ENCODE measurements at places on chromosomes 4 and X.

DNA sequence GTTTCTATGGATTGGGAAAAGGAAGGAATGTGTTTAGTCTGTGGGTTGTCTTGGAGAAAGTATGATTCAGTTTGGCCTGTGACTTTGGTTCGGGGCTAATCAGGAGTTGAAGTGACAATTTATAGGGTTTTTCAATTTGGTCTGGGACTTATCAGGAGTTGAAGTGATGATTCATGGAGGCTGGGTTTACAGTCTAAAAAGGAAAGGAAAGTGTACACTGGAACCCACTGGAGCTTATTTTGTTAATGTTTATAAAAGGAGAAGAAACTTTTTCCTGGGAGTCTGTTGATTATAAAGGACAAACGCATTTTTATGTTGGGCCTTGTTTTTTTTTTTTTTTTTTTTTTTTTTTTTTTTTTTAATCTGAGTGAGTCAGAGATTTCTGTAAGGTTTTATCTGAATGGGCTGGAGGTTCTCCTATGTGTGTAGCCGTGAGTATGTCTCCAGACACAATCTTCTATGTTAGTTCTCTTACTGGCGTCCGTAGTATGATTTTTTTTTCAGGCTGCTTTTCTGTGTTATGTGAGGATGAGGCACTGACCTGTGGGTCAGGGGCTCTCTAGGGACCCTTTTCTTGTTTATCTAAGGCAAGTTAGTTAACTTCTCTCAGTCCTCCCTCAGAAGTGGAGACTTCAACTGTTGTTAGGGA, 33.0 kb upstream of the RAB9B start:
- DNase-seq = no peak

DNA sequence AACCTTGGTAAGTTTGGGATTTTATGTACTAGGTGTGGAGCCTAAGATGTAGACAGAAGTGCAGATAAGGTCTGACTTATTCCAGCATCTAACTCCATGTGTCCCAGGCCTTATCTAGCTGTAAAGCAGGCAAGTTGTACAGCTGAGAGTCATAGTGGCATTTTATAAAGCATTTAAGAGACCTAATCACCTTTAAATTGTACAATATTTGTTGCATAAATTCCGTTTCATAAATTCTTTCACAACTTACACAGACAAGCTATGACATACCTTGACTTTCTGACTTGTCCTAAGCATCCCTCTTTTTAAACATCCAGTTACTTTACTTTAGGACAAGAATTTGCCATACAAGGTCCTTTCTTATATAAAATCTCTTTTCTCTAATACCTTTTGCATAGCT, 11.0 kb downstream of the SYAP1 start:
- DNase-seq = no peak

GRCh38 chr4:157564771-157565170, 344.2 kb downstream of the GRIA2 start:
- no peak for DNase-seq

- peak; percentile 46 for DNase-seq
Observed at GRCh38 chr4:62709618-62710252, 1509.6 kb downstream of the ADGRL3 start.

- no peak for DNase-seq
Observed at GRCh38 chrX:19072372-19072771, 49.9 kb downstream of the ADGRG2 start.

DNA sequence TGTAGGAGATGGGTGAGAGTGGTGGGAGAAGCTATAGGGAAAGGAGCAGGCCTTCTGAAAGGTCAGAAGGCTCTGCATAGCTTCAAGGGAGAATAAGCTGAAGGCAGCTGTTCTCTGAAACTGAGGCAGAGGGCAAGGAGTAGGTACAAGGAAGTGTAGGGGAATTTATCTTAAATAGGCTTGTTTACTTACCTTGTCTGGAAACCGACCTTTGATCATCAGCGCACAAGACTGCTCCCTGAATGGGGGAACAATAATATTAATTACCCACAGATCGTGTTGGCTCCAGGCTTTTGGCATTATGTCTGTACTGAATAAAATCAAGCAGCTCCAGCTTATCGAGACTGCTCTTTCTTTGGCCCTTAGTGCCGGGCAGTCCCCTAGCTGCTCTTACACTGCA, 175.5 kb upstream of the MAGEB16 start:
- DNase-seq = no peak

- no peak for DNase-seq
Observed at GRCh38 chr4:5078009-5078408, 26.7 kb downstream of the STK32B start.

- DNase-seq = peak; percentile 63
Observed at GRCh38 chrX:71253253-71254091, 468 bp downstream of the ZMYM3 start.

- no peak for DNase-seq
Observed at GRCh38 chr4:158169506-158169905, 3.3 kb downstream of the GASK1B start.

- DNase-seq = no peak
Observed at GRCh38 chr4:105153749-105154148, 7.1 kb downstream of the TET2 start.

- no peak for DNase-seq
Observed at GRCh38 chr4:29009908-29010307, 1710.3 kb upstream of the PCDH7 start.

DNA sequence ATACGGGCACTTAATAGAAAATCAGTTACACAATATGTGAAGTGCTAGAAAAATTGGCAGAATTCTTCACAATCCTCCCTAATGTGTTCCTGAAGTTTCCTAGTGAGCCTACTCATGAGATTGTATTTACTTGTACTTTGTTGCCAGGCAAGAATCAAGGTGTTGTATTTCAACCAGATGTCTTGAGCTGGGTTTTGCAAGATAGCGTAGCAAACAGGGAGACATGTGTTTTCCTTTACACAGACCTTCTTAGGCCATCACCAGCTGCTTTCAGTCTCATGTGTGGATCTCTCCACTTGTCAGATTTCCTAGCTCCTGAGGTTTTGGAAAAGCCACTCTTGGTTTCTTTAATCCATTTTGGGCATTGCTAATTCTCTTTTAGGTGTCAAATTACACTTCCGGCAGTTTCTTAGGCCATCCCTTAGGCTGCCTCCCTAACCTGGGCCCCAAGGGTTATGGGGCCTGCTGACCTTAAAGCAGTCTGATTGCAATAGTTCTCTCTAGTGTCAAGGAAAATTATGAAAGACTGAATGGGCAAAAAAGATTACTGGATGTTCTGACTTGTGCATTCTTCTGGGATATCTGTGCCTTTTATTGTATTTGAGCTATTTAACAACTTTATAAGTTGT, 12.2 kb upstream of the EDA start:
- no peak for DNase-seq

GRCh38 chrX:21658152-21658737, at the start of gene KLHL34:
Gene KLHL34, minus strand, starts transcription at chrX:21658330. Its CDS starts 542 bp downstream, at chrX:21657788.
- no peak for DNase-seq

GRCh38 chr4:168648929-168649328, 152.1 kb downstream of the PALLD start:
- DNase-seq = no peak

- no peak for DNase-seq
Observed at GRCh38 chr4:133596459-133596858, 447.4 kb downstream of the PCDH10 start.

DNA sequence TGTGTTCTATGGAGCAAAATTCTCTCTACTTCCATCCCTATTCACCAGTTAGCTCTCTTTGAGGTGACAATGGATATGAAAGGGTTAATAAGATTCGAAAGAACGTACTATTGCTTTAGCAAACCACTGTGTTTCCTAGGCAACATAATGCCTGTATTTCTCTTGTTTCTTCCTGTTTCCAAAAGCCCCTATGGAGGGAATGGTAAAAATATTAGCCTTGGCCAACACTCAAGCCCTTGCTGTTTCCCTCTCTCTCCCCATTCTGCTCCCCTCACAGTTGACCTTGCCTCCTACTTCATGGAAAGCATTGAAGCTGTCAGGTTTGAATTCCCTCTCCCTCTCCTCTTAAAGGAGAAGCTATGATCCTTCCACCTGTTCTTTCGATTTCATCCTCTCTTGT, 9.6 kb upstream of the PGRMC1 start:
- no peak for DNase-seq

DNA sequence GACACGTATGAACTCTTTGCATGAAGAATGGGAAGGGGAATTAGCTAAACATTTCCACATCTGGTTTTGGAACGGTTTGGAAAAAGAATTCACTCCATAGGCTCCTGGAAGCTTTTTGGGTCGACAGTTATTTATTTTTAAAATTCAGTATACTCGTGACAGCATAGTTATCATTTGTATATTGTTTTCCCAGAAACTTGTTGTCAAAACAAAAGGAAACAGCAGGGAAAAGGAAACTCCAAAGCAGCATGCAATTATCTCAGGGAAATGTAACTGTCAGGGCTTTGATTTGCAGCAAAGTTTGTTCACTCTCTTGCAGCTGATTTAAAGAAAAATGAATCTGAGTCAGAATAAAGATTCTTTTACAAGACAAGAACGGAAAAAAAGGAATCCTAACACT, 86.5 kb downstream of the PLAC1 start:
- no peak for DNase-seq

DNA sequence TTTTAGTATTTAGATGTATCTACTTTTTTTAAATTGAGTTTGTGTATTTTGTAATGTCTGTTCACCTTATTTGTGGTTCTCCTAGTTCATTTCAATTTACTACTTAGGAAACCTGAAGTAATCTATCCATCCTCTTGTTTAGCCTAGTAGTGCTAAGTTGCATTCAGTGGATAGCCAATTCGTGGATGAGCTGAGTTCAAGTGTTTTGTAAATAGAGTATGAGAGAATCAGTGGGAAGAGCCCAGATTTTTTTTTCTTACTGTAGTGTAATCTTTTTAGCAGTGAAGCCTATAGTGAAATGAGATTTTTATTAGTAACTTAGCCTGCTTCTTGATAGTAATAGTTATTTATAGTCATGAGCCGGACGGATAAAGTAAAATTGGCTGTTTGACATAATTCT, 21.7 kb downstream of the STAG2 start:
- DNase-seq = no peak

GRCh38 chr4:108450236-108450898, 170.0 kb upstream of the RPL34 start:
- no peak for DNase-seq

- DNase-seq = no peak
Observed at GRCh38 chr4:68228568-68228967, 16.9 kb downstream of the TMPRSS11B start.

DNA sequence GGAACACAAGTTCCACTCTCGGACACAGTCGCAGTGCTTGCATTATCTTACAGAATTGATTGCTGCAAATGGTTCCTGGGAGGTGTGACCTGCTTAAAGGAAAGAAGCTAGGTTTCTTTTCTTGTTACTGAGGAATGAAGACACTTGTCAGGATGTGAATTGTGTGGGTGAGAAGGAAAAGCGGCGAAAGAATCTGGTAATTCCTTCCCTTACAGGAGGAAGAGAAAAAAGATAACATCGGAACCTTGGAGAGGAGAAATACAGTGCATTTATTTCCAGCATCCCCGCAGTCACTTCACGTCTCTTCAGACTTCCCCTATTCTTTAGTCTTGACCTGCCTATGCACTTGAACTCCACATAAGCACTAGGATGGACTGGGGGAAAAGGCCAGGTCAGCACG, 389 bp upstream of the CCSER1 start:
- no peak for DNase-seq

Measured in RPMI8226 (cell line).